ENCODE measurements at places on chromosomes 2 and 18.

- no peak for DNase-seq
Measured at GRCh38 chr2:113160962-113161361, 12.8 kb upstream of the PSD4 start.

DNA sequence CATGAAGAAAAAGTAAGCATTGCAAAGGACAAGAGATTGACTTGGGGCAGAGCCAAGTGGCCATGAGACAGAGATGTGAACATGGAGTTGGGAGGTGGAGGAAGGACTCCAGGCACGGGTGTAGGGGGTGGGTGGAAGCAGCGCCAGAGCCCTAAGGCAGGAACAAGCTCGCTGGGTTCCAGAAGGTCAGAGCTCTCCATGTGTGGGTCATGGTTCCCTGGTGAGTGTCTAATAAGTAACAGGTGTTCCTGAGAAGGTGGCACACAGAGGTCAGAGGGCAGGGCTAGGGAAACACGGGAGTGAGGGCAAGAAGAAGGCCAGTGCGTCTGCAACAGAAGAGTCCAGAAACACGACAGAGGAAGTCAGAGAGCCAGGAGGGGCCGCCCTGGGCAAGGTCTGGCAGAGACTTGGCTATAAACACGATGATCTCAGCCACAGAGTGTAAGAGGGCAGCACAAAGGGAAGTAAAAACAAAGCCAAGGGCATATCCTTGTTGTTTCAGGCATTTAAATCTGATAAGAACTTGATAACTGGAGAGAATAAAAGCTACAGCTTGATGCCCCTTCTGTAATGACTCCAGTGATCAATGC is 260.8 kb downstream of the TGIF1 start:
- DNase-seq, result no peak

DNA sequence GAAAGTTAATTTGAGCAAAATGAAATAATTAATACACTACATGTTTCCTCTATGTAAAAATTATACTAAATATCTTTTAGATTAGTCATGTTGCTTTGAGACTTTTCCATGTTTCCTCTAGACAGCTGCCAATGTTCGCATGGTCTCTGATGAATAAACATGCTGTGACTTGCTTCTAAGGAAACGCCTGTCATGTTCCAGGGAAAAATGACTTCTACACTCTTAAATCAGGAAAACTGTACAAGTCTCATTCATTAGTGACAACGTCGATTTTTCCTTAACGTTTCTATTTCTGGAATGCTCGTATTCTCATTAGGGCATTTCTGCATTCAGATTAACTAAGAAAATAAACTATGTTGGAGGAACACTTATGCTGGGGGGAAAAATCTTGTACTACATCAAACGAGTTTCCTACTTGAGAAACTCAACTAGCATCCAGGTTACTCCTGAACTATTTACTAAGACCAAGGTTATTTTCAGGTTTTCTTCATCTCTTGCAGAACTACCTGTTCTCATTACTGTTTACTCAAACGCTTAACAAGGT is 1.6 kb downstream of the COBLL1 start:
- no peak for DNase-seq

DNA sequence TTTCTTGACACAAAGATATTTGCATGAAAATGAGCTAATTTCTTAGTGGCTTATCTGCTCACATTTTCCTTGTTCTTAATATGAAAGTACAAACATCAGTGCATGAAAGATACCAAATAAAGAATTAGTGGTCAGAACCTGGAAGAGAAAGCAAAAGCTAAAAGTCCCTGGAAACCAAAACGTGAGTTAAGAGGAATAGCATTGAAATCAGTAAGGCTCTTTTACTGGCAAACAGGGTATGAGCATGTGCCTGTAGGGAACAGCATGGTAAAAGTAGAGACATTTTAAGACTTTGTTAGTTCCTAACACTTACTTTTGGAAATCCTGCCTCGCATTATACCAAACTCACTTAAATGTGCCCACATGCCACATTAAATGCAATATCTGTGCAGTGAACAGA is 31.9 kb upstream of the CWC22 start:
- no peak for DNase-seq

DNA sequence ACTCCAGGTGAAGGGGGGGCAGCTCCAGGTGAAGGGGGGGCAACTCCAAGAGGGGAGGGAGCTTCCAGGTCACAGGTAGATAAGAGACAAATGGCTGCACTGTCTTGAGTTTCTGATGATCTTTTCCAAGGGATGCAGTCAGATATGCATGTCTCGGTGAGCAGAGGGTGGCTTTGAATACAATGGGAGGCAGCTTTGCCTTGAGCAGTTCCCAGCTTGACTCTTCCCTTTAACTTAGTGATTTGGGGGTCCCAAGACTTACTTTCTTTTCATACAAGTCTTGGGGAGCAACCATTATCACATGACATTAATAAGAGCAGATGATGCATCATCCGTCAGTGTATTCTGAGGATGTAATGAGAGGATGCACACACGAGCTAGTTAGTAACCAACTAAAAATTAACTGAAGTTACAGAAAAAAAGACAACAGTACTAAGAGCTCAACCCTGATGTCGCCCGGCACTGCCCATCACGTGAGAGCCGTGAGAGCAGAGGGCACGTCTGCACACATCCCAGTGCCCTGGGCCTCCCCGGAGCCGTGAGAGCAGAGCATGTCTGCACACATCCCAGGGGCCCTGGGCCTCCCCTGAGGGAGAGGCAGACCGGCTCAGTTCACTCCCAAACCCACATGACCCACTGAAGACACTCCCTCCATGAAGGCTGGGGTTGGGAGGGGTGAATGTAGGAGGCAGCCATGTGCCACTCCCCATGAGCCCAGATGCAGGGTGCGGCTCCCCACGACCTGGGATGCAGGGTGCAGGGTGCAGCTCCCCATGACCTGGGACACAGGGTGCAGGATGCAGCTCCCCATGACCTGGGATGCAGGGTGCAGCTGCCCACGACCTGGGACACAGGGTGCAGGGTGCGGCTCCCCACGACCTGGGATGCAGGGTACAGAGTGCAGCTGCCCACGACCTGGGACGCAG is 39.4 kb downstream of the PXDN start:
- DNase-seq, result no peak

DNA sequence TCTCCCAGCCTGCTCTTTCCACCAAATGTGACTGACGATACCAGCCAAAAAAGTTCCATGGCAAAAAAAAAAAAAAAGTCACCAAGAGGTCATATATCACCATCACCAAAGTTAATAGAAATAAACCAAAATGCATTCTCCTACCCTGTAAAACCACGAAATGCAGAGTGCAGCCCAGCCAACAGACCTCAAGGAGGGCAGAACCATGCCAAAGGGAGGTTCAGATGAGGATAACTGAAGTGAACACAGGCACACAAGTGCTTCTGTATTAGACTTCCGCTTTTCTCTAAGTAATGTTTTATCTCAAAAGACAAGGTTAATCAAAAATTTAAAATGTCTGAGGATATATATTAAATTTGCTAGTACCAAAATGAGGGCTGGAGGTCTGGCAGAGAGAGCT is 5.5 kb downstream of the SERPINE2 start:
- no peak for DNase-seq

DNA sequence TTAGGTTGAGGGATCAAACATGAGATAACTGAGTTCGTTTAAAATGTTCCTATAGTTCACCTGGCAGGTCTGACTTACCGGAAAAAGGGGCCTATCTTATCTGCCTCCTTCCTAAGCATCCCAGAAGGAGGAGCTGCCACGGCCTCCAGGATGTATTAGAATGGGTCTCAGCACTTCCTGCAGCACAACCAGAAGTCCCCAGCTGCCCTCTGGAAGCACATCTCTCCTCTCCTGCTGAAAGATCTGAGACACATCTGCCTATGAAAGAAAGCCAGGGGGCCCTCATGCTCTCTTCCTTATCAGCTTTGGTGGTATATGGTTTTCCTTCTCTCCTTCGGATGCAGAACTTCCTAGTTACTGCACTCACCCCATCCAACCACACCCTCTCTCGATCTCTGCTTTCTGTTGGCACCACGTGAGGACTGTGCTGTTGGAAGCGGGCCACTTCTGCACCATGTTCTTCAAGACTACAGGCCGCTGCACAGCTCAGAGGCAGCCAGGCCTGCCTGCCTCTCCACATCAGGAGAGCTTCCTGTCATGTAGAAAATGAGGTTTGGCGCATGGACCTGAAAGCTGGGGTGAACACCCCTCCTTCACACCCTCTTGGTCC is 6.5 kb downstream of the IGFBP5 start:
- DNase-seq, result no peak

GRCh38 chr2:85889627-85890281 is 964 bp upstream of the ST3GAL5 start:
- no peak for DNase-seq

DNA sequence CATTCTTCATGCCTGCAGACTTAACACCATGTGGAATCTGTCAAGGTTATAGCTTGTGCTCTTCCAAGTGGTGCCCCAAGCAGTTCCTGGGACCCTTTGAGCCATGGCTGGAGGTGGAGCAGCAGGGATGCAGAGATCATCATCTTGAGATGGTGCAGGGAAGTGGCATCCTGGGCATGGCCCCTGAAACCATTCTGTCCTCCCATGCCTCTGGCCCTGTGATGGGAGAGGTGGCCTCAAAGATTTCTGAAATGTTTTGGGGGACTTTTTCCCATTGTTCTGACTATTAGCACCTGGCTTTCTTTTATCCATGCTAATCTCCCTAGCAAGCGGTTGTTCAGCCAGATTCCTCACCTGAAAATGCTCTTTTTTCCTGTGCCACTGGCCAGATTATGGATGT is 10.3 kb upstream of the TMEM37 start:
- DNase-seq, result no peak

DNA sequence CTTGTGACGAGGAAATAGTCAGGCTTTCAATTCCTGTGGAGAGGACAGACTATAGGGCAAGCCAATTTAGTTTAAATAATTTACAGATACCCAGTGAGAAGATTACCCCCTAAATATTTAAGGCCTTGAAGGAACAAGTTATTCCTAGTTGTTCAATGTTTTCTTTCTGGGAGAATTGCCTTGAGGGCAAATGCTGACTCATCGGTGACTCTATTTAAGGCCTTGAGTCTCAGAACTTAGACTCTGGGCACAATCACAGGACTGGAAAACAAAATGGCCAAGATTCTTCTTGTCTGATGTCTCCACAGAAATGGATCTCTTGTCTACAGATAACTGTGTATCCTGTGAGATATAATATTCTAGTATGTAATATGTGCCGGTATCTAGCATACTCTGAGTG is 467.1 kb downstream of the SUCLG1 start:
- no peak for DNase-seq

All from SK-N-MC (cell line).